ENCODE measurements at places on chromosomes 4 and X.

- DNase-seq = peak; percentile 41
Measured at GRCh38 chrX:52923781-52924241, 26.7 kb downstream of the FAM156B start.

DNA sequence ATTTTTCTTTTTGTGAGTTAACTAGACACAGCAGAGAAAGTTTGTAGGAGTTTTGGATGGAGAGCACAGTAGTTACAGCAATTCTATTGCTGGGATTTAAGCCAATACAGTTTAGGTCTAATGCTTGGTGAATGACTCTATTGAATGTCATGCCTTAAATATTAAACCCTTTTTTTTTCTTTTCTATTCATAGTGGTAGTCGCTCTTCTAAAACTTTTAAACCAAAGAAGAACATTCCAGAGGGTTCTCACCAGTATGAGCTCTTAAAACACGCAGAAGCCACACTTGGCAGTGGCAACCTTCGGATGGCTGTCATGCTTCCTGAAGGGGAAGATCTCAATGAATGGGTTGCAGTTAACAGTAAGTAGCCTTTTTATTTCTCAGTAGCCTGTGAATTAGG lies 34.8 kb upstream of the DCK start:
- DNase-seq = no peak

GRCh38 chr4:126242679-126243390 lies 928.1 kb downstream of the FAT4 start:
- DNase-seq = no peak

DNA sequence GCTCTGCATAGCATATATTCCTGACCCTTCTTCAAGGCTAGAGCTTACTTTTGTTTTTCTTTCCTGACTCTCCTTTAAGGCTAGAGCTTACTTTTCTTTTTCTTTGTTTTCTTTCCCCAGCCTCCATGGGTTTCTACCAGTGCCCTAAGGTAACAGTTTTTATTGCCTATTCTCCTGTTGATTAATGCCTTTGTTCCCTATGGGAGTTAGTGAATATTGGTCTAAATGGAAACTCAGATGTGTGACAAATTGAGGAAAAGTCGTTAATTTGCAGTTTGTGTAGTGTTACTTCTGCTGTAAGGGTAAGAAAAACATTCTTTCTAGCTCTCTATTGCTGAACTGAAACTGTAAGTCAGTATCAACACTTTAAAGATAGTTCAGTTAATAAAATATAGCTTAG lies 358.7 kb downstream of the IL15 start:
- no peak for DNase-seq

GRCh38 chr4:81845761-81846160 lies 374.1 kb upstream of the RASGEF1B start:
- DNase-seq = no peak

GRCh38 chrX:1147611-1148515 lies 64.6 kb downstream of the CRLF2 start:
- no peak for DNase-seq

- no peak for DNase-seq
Measured at GRCh38 chr4:107432451-107432850, 287.6 kb downstream of the PAPSS1 start.

DNA sequence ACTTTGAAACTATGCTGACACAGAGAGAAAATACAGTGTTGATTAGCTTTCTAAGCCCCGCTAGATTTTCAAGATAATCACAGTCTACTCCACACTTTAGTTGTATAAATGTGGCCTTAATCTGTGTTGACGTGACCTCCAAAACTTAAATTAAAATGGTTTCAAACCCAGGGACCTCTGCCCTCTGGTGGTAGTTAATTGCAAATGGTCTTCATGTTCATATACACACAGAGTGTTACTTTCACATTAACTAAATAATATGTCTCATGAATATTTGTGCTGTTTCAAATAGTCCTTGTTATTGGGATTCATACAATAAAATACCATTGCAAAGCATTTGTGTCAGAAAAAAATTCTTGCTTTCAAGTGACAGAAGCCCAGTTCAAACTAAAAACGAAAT lies 64.3 kb downstream of the TASL start:
- peak; percentile 9 for DNase-seq

GRCh38 chr4:102828497-102828808 lies 1.1 kb upstream of the UBE2D3 start:
- no peak for DNase-seq

GRCh38 chrX:19742826-19743225 lies 144.6 kb downstream of the SH3KBP1 start:
- DNase-seq = no peak

- DNase-seq = no peak
Measured at GRCh38 chrX:74656079-74656745, 41.8 kb upstream of the RLIM start.

DNA sequence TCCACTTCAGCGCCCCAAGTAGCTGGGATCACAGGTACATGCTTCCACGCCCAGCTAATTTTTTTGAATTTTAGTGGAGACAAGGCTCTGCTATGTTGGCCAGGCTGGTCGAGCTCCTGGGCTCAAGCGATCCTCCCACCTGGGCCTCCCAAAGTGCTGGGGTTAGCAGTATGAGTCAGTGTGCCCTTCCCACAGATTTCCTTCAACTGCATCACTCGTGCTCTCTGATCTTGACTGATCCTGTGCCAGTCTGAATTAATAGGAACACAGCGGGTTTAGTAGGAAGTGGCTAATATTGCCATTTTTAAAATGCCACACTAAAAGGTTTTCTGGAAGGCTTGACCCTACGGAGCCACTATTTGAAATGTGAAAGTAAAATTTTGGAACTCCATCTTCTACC lies 4.3 kb upstream of the SHROOM2 start:
- no peak for DNase-seq

- peak; percentile 36 for DNase-seq
Measured at GRCh38 chr4:153207567-153207966, 3.3 kb downstream of the TRIM2 start.

GRCh38 chr4:10108818-10109783 lies 7.5 kb downstream of the WDR1 start:
- DNase-seq = no peak

- DNase-seq = no peak
Measured at GRCh38 chr4:153468587-153468986, 2.4 kb downstream of the TMEM131L start.

DNA sequence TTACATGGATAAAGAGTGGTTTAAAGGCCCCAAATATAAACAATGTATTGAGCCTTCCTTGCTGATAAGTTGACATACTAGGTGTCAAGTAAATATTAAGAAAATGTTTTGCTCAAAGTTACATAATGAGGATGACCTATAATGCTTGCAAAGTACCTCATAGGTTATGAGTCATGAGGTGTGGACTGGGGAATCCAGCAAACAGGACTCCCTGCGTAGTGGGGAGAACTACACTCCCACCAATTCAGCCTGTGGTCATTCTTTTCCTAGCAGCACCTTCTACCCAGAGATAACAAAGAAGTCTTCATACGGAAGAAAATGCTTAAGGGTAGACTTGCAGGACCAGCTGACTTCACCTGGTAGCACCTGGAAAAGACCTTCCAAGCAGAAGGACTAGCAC lies 418.9 kb upstream of the CPEB2 start:
- DNase-seq = no peak

GRCh38 chr4:139642364-139642763 lies 23.3 kb upstream of the MGST2 start:
- DNase-seq = no peak

DNA sequence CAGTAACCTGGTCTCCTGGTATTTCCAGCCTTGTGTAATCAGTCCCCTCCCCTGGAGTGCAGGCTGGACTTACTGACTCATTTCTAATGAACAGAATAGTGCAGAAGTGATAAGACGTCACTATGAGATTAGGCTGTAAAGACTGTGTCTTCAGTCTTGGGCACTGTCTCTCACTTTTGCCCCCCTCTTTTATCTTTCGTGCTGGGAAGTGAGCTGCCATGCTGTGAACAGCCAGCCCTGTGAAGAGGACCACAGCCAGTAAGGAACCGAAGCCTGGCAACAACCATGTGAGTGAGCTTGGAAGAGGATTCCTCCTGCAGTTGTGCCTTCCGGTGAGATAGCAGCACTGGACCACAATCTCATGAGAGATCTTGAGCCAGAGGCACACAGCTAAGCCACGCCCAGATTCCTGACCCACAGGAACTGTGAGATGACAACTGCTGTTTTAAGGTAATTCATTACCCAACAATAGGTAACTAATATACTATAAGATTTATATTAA lies 67.5 kb upstream of the GPR34 start:
- DNase-seq = no peak

- no peak for DNase-seq
Measured at GRCh38 chr4:10003666-10004065, 17.6 kb downstream of the SLC2A9 start.

GRCh38 chr4:161546902-161547301 lies 616.9 kb downstream of the FSTL5 start:
- DNase-seq = no peak

GRCh38 chrX:2220296-2220695 lies 280.5 kb downstream of the DHRSX start:
- no peak for DNase-seq

- DNase-seq = no peak
Measured at GRCh38 chr4:83308672-83309071, 24.1 kb upstream of the COQ2 start.

- no peak for DNase-seq
Measured at GRCh38 chr4:101649790-101650515, 140.6 kb upstream of the BANK1 start.

DNA sequence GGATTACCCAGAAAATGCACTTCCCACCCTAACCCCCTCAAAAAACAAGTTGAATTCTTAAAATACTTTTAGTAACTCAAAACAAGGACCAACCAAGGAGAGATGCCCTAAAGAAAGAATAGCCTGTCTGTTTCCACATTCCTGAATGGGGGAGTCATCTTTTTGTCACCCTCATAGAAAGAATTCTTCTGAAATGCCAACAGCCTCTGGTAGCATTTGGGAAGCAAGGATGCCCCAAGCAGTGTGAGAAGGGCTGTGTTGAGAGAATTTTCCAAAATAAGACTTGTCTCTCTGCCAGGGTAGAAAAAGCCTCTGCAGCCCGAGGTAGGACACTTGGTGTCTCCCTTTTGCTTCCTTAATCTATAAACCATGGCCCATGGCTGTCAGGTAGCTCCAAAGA lies 173.1 kb upstream of the VCX3A start:
- no peak for DNase-seq

DNA sequence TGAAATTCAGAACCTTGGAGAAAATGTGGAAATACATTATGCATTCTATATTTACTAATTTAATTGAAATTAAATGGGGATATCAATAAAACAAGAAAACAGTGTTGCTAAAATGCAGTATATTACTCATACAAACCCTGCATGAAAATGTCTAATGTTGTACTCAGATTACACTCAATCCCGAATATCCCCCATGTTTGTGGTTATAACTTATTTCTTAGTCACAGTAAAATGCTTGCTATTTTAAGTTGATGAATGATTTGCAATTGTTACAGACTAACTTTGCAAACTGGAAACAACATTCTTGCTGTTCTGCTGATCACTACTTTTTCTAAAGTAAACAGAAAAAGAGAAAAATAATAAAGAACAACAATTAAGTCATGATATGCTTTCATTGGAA lies 33.1 kb upstream of the ANXA10 start:
- no peak for DNase-seq

DNA sequence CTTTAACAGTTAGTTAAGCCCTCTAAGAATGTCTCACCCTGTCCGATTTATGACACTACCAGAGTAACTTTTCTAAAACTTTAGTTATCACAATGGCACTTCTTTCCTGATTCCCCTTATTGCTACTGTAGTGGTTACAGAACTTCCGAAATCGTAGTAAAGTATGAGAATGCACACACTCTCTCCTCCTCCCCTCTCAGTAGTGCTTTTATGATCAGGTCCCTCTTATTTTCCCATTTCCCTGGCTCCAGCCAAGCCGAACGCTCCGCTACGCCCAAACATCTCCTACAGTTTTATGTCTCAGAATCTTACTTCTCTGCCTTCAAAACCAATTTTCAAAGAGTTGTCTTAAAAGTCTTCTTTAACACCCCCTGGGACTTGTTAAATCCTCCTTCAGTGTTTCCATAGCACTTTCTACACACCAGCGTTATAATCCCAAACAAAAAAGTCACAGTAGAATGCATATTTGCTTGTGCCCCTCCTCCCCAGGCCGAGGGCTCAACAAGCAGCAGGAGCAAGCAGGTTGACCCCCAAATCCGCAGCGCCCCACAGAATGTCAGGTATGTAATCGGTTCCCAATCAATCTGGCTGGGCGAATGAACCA lies 671 bp downstream of the HPF1 start:
- DNase-seq = peak; percentile 16

DNA sequence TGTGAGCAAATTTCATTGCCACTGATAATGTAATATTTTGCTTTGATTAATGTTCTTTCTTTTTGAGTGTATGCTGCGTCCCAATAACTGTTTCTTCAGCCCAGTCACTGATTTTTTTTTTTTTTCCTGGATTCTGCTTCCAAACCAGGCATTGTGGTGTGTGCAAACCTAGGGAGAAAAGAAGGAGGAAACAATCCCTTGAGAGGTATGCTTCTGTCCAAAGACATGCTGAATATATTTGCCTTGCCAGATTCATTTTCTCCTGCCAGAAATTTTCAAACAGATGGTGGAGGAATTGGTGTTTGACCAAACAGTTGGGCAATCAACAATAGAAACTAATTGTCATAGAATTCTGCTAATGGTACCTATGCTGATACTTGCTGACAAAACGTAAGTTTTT lies 753.6 kb downstream of the RPA4 start:
- no peak for DNase-seq

GRCh38 chr4:122764821-122765215 lies 32.3 kb downstream of the BBS12 start:
- peak; percentile 48 for DNase-seq

GRCh38 chr4:98967786-98968329 lies 27.7 kb upstream of the METAP1 start:
- no peak for DNase-seq

DNA sequence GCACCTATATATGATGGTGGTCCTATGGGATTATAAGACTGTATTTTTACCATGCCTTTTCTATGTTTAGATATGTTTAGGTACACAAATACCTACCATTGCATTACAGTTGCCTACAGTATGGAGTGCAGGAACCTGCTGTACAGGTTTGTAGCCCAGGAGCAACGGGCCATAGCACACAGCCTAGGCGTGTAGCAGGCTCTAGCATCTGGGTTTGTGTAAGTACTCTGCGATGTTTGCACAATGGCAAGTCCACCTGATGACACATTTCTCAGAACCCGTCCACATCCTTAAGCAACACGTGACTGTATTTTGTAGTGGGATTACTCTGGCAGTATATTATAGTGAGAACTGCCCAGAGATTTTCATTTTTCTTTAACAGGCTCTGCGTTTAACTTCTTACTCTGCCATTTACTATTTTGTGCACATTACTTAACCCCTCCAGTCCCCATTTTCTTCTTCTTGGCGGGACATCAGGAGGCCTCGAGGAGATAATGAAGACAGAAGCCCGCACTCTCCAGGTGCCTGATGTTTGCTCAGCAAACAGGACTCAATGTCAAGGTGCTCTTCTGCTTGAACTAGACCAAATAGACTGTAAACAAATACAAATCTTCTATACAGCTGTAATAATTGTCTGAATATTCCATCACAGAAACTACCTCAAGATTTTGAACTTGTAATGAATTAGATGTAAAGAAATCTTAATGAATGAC lies 102.0 kb upstream of the PDLIM3 start:
- DNase-seq = no peak

Measured in suppressor macrophage treated with lipopolysaccharide for 4 hours (primary cell).